ENCODE measurements at places on chromosomes 16 and 17.
A peak's percentile ranks its signal among the peaks of the same experiment; 100 is the strongest.

- DNase-seq, result no peak
Measured at GRCh38 chr16:89084411-89084810, 9.2 kb upstream of the ACSF3 start.

- no peak for DNase-seq
Measured at GRCh38 chr16:81158964-81159363, 62.8 kb upstream of the GCSH start.

DNA sequence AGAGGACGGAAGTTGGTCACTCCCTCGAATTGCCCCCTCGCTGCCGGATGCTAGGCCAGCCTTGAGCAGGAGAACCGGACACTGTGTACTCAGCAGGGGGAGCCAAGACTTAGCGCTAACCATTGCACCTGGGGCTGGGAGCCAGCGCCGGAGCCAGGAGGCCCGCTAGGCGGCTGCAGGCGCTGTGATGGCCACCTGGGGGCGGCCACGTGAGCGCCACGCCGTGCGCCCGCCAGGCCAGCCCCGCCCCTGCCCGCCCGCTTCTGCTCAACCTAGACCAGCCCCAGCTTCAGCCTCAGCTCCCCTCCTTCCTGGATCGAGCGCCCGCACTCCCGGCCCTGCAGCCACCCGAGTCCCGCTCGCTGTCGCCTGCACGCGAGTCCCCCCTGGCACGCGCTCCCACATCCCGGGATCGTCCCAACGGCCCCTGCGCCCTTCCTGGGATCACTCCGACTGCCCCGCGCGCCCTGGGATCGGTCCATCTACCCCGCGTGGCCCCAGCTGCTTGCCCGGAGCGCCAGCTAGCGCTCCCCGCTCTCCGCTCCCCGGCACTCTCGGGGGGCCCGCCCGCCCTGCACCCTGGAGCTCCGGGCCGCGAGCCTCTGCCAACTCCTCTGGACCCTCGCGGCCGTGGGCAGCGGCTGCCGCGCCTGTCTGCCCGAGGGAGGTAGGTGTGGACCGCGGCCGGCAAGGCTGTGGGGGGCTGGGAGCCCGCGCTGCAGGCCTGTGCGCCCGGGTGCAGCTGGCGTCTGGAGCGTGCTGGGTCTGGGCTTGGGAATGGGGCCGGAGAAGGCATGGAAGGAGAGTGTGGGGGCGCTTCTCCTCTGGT is at the start of gene EEF2K:
Gene EEF2K, plus strand, starts transcription at position 266 of the 829 bp plus-strand sequence. CDS start 19,452 bp downstream, outside the sequence.
- DNase-seq, result peak; percentile 91

GRCh38 chr16:84277244-84277823 is 17.3 kb upstream of the WFDC1 start:
- DNase-seq, result peak; percentile 57

DNA sequence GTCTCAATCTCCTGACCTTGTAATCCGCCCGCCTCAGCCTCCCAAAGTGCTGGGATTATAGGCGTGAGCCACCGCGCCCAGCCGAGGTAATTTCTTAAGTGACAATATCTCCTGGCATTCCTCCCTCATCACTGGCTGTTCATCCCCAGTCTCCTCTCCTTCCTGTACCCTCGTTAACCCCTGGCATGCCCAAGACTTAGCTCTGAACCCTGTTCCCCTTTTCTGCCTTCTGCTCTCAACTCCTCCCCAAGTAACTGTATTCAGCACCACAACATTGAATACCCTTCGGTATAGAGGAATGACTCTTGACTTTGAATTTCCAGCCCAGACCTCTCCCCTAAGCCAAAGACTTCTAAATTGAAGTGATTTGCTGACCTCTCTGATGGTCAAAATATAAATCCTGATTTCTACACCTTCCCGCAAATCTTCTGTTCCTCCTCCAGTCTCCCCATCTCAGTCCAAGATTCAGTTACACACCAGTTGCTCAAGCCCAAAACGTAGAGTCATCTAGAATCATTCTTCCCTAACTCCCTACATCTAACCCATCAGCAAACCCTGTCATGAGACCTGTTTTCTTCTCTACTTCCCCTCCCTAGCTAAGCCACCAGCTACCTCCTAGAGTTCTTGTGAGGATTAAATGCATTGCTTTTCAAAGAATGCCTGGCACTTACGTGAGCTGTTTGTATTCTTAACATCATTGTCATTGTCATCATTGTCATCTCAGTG is 14.8 kb downstream of the PMP22 start:
- no peak for DNase-seq

GRCh38 chr16:59635674-59636073 is 901.6 kb upstream of the GOT2 start:
- no peak for DNase-seq

DNA sequence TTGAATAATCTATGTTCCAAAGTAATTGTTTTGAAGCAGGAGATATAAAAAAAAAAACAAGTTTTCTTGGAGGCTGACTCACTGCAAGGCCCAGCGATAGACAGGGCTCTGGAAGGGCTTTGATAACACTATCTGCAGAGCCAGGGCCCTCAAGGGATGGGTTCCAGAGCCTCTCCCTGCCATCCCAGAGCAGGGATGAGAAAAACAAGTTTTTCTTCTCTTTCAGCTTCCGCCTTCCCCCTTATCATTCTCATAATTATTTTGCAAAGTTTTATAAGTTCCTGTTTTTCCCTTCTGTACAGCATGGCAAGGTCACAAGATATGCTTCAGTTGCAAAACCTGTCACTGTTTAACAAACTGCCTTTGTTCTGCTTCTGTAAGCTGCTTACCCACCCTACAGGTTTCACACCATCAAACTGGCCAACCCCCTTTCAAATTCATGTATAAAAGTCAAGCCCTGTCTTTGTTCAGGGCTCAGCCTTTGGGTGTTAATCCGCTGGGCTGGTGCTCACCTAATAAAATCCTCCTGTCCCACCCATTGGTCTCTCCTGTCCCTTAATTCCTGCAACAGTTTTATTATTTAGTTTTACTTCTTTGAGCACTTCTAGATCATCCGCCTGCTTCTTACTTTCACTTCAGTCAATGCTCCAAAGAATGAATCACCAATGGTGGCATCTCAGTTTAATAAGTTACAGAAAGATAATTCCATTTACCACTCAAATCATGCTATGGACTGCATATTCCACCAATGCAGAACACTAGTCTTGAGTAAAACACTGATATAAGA is 5.6 kb upstream of the THUMPD1 start:
- peak; percentile 68 for DNase-seq

GRCh38 chr17:64146418-64147109 is 16.6 kb upstream of the ERN1 start:
- peak; percentile 41 for DNase-seq

- DNase-seq, result no peak
Measured at GRCh38 chr17:44438636-44439035, 49.2 kb upstream of the ITGA2B start.

DNA sequence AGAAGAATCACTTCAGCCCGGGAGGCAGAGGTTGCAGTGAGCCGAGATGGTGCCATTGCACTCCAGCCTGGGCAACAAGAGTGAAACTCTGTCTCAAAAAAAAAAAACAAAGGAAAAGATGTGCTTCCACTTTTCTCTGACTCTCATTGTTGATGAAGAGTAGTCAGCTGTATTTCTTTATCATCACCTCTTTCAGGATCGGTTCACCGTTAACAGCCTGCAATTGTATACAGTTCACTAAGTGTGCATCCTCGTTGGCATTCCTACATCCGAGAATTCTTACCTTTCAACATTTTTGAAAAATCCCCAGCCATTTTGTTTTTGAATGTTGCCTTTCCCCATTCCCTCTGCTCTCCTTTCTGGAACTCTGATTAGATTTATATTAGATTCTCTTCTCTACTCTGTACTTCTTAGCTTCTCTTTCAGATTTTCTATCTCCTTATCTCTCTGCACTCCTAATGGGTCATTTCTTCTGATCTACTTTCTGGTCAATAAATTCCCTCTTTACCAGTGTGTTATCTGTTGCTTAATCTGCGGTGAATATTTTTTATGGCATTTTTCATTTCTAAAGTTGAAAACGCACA is 26.9 kb upstream of the ZC3H18 start:
- DNase-seq, result no peak

GRCh38 chr16:50371936-50372595 is 3.3 kb upstream of the BRD7 start:
- no peak for DNase-seq

DNA sequence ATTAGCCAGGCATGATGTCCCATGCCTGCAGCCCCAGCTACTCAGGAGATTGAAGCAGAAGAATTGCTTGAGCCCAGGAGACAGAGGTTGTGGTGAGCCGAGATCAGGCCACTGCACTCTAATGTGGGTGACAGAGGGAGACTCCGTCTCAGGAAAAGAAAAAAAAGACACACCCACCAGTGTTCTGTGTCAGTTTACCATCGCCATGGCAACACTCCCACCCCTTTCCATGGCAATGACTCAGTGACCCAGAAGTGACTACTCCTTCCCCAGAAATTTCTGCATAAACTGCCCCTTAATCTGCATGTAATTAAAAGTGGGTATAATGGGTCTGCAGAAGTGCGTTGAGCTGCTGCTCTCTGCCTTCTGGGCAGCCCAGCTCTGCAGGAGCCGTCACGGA is 4.0 kb upstream of the ZC3H18 start:
- DNase-seq, result peak; percentile 15

- DNase-seq, result no peak
Measured at GRCh38 chr16:6114691-6115090, 1017.1 kb upstream of the EEF2KMT start.

DNA sequence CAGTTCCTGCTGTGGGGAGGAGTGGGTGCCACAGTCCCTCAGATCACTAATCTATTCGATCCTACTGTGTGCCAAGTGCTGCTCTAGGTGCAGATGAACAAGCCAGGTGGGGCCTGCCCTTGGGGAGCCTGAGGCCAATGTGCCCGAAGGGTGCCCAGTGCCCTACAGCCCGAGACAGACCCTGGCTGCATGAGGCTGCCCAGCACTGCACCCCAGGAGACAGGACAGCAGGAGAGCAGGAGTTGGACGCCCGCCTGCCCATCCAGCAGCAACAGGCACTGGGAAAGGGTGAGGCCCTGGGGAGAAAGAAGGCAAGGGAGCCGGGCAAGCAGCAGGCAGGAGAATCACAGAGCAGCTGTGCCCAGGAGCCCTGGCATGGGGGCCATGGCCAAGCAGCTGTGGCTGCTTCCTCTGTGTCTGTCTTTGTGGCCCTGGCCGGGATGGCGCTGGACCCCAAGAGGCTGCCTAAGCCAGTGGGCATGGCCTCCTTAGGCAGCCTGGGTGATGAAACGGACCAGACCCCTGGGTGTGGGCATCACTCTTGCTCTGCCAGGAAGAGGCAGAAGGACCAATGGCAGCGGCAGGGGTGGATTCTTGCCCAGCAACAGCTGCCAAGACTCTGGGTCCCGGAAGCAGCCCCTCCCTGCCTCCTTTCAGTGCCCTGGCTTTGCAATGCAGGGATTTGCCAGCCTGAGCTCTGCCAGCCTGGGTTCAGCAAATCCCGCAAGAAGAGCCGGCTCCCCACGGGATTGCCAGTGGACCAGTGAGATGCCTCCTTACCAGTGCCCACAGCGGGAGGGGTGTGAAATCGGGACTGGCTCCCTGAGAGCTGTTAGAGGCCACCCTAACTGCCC is 179.6 kb upstream of the TNRC6C start:
- DNase-seq, result no peak

- no peak for DNase-seq
Measured at GRCh38 chr16:11470676-11471415, 115.9 kb downstream of the LITAF start.

DNA sequence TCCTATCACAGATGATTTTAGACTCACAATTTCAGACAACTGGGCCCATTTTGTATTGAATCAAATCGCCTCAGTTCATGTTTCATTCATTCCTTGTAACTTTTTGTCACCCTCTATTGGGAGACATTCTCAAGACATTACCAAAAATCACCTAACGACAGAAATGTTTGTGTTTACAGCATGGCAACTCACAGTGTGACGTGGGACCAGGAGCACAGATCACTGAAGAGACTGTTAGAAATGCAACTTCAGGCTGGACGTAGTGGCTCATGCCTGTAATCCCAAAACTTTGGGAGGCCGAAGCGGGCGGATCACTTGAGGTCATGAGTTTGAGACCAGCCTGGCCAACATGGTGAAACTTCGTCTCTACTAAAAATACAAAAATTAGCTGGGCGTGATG is 249.6 kb downstream of the NTN1 start:
- DNase-seq, result no peak

- DNase-seq, result no peak
Measured at GRCh38 chr16:85213926-85214675, 101.8 kb upstream of the CIBAR2 start.

All from hematopoietic multipotent progenitor cell treated with erythropoietin and hydrocortisone succinate and interleukin-3 and kit ligand, for 15 days (in vitro differentiated cells).